Upper lobe of right lung (tissue), 1 donor: ENCODE measurements at places on chromosomes 5 and 9. TPM values are rescaled to one million over a fixed set of nuclear protein-coding genes. Genes with fewer than 3 reads are reported as not detected.

GRCh38 chr5:100520348-100520747, 14.8 kb upstream of the FAM174A start:
- DNase-seq = no peak

- DNase-seq = no peak
Observed at GRCh38 chr9:94821098-94821887, 94.8 kb downstream of the AOPEP start.

GRCh38 chr5:68426586-68426985, 211.0 kb downstream of the PIK3R1 start:
- no peak for DNase-seq

DNA sequence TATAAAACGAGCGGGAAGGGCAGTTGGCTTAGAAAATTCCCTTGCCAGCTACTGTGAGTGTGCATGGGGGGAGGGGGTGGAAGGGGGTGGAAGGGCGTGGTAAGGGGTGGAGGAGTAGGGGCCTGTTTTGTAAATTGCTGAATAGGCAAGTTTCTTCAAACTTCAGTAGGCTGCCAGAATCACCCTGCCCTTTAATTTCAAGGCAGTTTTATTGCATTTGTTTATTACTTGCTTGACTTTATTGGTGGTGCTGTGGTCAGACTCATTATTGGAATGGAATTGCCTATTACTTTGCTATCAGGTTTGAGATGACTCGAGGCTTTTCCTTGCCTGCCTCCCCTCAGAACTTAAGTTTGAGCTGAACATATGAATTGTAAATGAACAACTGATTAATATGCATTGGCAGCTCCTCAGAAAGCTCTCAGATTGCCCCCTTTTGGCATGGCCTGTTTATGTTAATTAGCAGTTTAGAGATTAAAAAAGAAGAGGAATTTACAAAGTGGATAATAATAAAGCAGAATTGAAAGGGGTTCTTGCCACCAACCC, 76.0 kb downstream of the SEMA6A start:
- no peak for DNase-seq

DNA sequence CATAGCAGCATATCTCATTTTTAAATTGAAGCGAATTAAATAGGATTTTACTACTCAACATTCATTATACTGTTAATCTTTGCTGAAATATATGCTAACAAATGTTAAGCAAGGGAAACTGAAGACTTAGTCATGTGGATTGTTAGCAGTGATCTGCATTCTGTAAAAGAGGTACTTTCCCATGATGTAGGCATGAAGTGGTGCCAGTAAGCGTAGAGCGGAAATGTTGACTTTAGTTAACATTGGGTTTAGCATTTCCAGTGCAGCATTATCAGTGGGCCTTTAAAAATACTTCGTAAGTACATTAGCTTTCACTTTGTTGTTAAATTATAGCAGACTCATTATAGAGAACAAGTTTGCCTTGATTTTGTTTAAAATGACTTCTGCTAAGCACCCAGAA, 130.3 kb downstream of the CDC42SE2 start:
- no peak for DNase-seq

- no peak for DNase-seq
Observed at GRCh38 chr9:5326187-5326586, 13.5 kb downstream of the RLN1 start.

GRCh38 chr5:147400881-147401280, 109.0 kb downstream of the DPYSL3 start:
- DNase-seq = no peak

- DNase-seq = no peak
Observed at GRCh38 chr9:107530679-107531078, 41.1 kb upstream of the KLF4 start.

GRCh38 chr5:144638787-144639186, 468.1 kb downstream of the KCTD16 start:
- no peak for DNase-seq

DNA sequence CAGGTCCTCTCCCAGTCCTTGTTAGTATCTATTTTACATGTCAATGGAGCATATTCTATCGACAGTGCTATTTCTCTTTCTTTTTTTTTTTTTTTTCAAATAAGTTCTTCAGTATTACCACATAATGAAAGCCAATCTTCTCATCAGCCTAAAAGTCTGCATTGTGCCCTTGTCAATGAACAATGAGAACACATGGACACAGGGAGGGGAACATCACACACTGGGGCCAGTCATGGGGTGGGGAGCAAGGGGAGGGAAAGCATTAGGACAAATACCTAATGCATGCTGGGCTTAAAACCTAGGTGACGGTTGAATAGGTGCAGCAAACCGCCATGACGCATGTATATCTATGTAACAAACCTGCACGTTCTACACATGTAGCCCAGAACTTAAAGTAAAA, 47.7 kb upstream of the TEX48 start:
- no peak for DNase-seq

- DNase-seq = peak; percentile 62
Observed at GRCh38 chr5:147939431-147940114, 33.2 kb upstream of the C5orf46 start.

DNA sequence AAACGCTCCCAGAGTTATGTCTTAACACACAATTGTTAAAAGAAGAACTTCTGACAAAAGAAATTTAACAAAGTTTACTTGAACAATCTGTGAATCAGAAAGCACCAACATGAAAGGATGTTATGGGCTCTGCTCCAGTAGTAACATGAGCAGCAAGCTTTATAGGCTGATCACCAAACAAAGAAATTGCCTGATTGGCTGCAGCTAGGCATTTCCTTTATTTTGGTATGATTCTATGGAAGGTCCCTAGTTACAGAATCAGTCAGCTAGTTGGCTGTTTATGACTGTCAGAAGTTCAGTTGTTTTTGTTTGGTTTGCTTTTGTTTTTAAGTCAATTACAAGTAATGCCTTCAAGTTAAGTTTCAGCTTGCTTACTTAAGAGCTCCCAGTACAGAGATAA, 102.4 kb upstream of the SMC2 start:
- DNase-seq = no peak

TEX48 gene
- not detected for total RNA-seq

NSMF gene
- total RNA-seq = 23.9 TPM

MAPKAP1 gene
- total RNA-seq = 76.8 TPM

ZNF454 gene
- total RNA-seq = 3.1 TPM

SHISAL2B gene
- total RNA-seq = not detected

LYRM7 gene
- 6.0 TPM for total RNA-seq
